ENCODE measurements at places on chromosomes 7 and 10. TPM values are rescaled to one million over a fixed set of nuclear protein-coding genes. Genes with fewer than 3 reads are reported as not detected.

Gene IFIT1B
- total RNA-seq: under 0.01 TPM

Gene HK1
- 97.6 TPM for total RNA-seq

Gene PAX4
- not detected for total RNA-seq

Gene SP8
- not detected for total RNA-seq

Gene PVRIG
- total RNA-seq: not detected

Gene TNS3
- 17.2 TPM for total RNA-seq

Gene ELAPOR2
- total RNA-seq: 12.9 TPM

Gene DPP6
- not detected for total RNA-seq

Gene SAMD9L
- total RNA-seq: 6.6 TPM

Gene PTTG1IP2
- total RNA-seq: not detected

Gene ADIRF
- total RNA-seq: 24.5 TPM

Gene POP7
- total RNA-seq: 29.5 TPM

Gene AGBL3
- total RNA-seq: 0.52 TPM

Gene NHLRC2
- 9.2 TPM for total RNA-seq

Gene TRIM73
- total RNA-seq: 0.72 TPM

Gene KEL
- not detected for total RNA-seq

Gene R3HCC1L
- total RNA-seq: 14.1 TPM

Gene ANKRD26
- total RNA-seq: 8.9 TPM

Gene ADAP1
- total RNA-seq: 14.8 TPM

Gene ANKRD30A
- total RNA-seq: not detected

Gene OR2A5
- total RNA-seq: not detected

Gene SPDYE5
- total RNA-seq: not detected

Gene EN2
- not detected for total RNA-seq

Gene PAPOLB
- total RNA-seq: not detected
